ENCODE measurements at places on chromosomes 2 and 18.

GRCh38 chr2:88127638-88127887 lies 299 bp downstream of the FABP1 start:
- DNase-seq = no peak

DNA sequence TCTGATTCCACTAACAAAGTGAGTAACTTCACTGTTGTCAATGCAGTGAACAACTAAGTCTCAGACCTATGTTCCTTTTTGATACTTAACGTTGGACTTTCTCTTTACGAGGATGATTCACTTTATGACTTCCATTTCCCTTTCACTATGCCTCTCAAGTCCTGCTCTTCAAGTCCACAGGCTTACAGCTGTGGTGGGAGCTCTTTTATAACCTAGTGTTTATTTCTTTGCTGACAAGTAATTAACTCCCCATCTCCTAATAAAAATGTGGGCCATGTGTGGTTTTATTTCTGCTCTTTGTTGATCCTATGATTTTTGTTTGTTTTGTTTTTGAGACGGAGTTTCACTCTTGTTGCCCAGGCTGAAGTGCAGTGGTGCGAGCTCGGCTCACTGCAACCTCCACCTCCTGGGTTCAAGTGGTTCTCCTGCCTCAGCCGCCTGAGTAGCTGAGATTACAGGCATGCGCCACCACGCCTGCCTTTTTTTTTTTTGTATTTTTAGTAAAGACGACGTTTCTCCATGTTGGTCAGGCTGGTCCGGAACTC lies 142.1 kb downstream of the USP34 start:
- peak; percentile 30 for DNase-seq

GRCh38 chr18:62281684-62282083 lies 43.4 kb upstream of the TNFRSF11A start:
- peak; percentile 83 for DNase-seq

GRCh38 chr2:134676960-134677359 lies 41.8 kb downstream of the TMEM163 start:
- no peak for DNase-seq

DNA sequence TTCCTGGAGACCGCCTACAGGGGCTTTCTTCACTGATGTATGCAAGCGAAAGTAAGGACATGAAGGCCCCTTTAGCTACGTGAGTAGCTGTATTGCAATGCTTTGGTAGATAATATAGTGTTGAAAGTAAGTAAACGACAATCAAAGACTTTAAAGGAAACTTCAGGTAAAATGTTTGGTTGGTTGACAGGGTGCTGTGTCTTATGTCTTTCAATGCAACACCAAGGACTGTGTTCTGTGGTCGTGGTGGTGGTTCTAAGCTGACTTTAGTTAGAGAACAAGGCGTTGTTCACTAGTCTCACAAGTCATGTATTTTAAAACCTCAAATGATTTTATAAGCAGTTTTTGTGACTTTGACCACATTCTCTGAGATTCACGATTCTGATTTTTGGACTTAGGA lies 58.0 kb upstream of the CABYR start:
- no peak for DNase-seq

DNA sequence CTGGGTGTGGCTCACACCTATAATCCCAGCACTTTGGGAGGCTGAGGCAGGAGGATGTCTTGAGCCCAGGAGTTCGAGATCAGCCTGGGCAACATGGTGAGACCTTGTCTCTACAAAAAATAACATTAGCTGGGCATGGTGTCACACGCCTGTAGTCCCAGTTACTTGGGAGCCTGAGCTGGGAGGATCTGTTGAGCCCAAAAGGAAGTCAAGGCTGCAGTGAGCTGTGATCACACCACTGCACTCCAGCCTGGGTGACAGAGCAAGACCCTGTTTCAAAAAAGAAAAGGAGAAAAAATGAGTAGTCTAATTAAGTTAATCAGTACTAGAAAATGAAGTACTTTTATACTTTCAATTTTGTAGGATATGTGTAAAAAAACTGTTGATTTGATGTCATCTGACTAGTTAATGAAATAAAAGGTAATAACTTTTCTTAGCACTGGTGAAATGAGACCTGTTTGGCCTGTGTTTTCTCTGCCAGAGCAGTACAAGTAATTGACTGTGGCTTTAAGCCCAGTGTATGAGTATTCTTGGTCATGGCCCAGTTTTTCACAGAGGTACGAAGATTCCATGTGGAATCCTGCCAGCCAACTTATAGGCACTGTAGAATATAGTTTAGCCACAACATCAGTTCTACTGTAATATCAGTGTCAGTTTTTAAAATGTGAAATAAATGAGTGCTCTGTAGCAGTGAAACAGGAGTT lies 35.8 kb downstream of the MFSD6 start:
- no peak for DNase-seq

- DNase-seq = no peak
Measured at GRCh38 chr2:218029366-218030360, 26.9 kb upstream of the TNS1 start.

- no peak for DNase-seq
Measured at GRCh38 chr18:55139836-55140235, 180.6 kb upstream of the CCDC68 start.

- no peak for DNase-seq
Measured at GRCh38 chr2:99507937-99508818, 18.4 kb upstream of the REV1 start.

- DNase-seq = no peak
Measured at GRCh38 chr2:58921676-58922075, 680.6 kb upstream of the FANCL start.

DNA sequence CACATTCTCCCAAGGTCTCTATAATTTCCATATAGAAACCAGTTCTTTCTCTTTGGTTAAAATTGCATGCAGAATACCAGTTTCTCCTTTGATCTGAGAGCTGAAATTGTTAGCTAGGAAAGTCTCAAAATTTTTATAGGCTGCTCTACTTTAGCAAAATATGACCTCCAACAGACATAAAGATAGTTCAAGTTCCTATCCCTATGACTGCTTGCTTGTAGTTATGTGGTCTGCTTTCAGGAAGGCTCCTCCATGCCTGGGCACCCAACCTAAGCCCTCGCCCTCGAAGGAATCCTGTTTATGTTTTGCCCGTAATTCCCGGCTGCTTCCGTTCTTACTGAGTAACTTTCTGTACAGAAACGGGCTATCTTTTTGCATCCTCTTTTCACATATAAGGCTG lies 28.0 kb upstream of the LTBP1 start:
- DNase-seq = no peak

- peak; percentile 81 for DNase-seq
Measured at GRCh38 chr2:204795156-204795555, 249.9 kb downstream of the PARD3B start.

- DNase-seq = no peak
Measured at GRCh38 chr2:235085476-235085875, 133.7 kb downstream of the SH3BP4 start.

GRCh38 chr2:65495251-65495877 lies 63.0 kb upstream of the SPRED2 start:
- DNase-seq = no peak

GRCh38 chr2:95346231-95346737 lies 49.1 kb downstream of the KCNIP3 start:
- no peak for DNase-seq

- DNase-seq = no peak
Measured at GRCh38 chr18:2636126-2636631, 19.3 kb upstream of the SMCHD1 start.

GRCh38 chr18:75582406-75582821 lies 154.9 kb upstream of the SMIM21 start:
- no peak for DNase-seq

Data from endothelial cell of umbilical vein (primary cell).